Pancreas (tissue), 10 donors: ENCODE measurements at places on chromosomes 16 and 17.

DNA sequence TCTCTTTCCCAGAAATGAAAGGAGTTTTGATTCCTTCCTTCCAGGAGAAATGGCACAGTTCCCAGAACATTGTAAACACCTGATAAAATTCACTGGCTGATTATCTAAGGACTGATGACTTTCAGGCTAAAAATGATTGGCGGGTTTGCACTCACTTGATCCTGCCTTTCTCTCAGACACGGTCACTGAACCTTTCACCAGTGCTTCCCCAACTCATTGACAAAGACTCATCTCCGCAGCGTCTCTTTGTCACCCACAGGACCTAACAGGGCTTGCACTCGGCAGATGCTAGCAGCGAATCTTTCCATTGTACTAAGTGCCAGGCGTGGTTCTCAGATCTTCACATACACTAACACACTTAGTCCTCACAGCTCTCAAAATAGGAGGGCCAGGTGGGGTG, 7.3 kb upstream of the DHRS7C start:
- DNase-seq = no peak

- no peak for DNase-seq
Measured at GRCh38 chr16:80317599-80318037, 223.2 kb upstream of the DYNLRB2 start.

DNA sequence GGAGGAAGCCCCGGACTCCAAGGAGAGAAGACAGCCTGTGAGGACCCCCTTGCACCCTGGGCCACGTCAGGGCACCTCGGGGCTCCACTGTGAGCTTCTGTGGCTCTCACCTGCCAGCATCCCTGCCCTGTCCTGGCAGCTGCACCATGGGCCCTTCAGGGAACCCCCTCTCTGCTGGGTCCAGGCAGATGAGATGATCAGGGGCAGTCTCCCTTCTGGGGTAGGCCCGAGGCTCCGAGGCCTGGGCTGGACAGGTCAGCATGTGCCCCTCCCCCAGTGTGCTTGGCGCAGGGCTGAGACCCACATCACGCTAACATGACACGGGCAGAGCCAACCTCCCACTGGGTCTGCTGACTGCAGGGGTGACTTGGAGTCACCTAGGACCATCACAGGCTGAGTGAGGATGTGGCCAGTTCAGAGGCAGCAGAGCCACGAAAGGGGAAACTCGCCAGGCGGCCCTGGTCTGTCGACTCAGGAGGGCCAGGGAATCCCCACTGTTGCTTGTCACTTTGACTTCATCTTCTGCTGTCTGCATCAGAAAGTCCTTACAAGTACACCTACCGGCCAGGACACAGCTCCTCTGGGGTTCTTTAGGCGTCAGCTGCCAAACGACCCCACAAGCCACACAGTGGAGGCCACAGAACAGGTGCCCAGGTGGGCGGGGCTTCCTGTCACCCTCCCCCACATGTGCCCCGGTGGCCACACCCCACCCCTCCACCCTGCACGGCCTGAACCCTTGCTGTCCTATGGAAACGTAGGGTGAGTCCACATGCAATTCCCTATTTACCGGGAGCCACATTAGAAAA, 2.2 kb downstream of the GALNS start:
- DNase-seq = no peak

- DNase-seq = no peak
Measured at GRCh38 chr17:38459567-38459966, 31.3 kb downstream of the ARHGAP23 start.

- peak; percentile 55 for DNase-seq
Measured at GRCh38 chr16:88533932-88534637, 36.1 kb upstream of the ZC3H18 start.

GRCh38 chr17:68532826-68533225, 20.6 kb downstream of the PRKAR1A start:
- DNase-seq = no peak

DNA sequence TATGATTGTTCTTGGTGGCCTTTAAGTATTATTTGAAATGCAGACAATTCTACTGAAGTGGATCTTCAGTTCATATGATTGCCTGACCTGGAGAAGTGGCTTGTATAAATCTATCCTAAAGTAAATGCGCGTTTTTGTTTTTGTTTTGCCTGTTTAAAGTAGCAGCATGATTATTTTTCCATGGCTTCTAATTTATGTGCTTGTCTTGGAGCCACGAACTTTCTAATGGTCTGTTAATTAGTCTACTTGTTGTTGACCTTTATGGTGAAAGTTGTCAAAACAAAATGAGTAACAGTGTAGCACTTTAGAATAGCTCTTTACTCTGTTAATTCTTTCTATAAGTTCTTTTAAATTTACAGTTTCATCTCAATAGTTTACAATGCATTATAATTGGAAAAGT, 1.7 kb downstream of the PRKAR1A start:
- DNase-seq = no peak

- DNase-seq = peak; percentile 81
Measured at GRCh38 chr17:27545562-27546229, 85.3 kb upstream of the LGALS9 start.

- DNase-seq = peak; percentile 68
Measured at GRCh38 chr16:67326472-67327309, at the start of the genes KCTD19 and LRRC36. Gene KCTD19, minus strand, starts transcription at chr16:67326741. Its CDS starts 34 bp downstream, at chr16:67326707. Gene LRRC36, plus strand, starts transcription at chr16:67326815. Its CDS starts 48 bp downstream, at chr16:67326863.

- no peak for DNase-seq
Measured at GRCh38 chr17:80727409-80727755, 182.7 kb downstream of the RPTOR start.

- DNase-seq = peak; percentile 81
Measured at GRCh38 chr17:28901866-28902818, 737 bp downstream of the DHRS13 start.

GRCh38 chr17:44549686-44550085, 7.6 kb upstream of the FZD2 start:
- no peak for DNase-seq

GRCh38 chr17:9886141-9886930, 18.7 kb downstream of the RCVRN start:
- no peak for DNase-seq

GRCh38 chr16:25893332-25893731, 201.6 kb downstream of the HS3ST4 start:
- DNase-seq = no peak

- no peak for DNase-seq
Measured at GRCh38 chr17:31494259-31495021, 103.0 kb downstream of the RAB11FIP4 start.

DNA sequence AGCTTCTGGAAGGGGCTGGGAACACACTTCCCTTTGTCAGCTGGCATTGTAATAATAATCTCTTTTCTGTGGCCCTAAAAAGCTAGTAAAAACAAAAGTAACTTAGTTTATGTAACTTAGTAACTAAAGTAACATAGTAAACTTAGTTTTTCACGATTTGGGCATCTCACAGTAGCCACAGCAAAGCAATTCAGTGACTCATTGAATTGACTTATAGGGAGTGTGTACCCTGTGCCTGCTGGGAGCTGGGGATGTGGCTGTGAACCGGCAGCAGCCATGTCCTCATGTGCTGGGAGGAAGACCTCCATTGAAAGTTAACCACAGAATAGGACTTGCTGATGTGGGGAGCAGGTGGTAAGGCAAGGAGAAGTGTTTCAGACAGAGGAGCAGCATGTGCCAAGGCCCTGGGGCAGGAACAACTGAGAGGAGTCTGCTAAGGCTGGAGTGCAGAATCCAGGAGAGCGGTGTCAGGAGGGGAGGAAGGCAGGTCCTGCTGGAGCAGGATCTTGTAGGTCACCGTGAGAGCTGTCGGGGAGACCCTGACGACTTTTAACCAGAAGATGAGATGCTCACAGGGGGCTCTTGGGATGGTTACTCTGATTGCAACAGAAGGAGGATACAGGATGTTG, 112.8 kb downstream of the PLCG2 start:
- no peak for DNase-seq

GRCh38 chr16:54055191-54055590, 231.4 kb downstream of the IRX3 start:
- no peak for DNase-seq

GRCh38 chr17:27919079-27919478, 25.9 kb upstream of the LYRM9 start:
- peak; percentile 13 for DNase-seq

- peak; percentile 79 for DNase-seq
Measured at GRCh38 chr17:28599311-28600184, 723 bp upstream of the SPAG5 start.

DNA sequence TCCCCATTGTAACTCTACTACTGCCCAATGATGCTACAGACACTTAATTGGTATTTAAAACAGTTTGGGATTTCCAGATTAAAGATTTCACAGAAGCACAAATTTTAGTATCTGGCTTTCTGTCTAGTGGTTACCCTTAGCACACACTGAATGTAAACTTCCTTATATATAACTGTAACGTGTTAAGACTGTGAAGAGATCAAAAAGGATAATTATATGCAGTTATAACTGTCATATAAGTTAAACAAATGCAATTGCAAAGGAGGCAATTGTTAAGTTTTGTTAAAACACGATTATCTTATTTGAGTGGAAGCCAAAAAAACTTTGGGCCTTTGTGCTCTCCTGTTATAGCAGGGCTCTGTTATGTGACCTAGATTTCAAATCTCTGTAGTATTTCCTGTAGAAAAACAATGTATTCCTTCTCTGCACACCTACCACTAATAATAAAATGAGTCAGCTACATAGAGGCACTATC, 147.9 kb downstream of the STXBP4 start:
- no peak for DNase-seq

DNA sequence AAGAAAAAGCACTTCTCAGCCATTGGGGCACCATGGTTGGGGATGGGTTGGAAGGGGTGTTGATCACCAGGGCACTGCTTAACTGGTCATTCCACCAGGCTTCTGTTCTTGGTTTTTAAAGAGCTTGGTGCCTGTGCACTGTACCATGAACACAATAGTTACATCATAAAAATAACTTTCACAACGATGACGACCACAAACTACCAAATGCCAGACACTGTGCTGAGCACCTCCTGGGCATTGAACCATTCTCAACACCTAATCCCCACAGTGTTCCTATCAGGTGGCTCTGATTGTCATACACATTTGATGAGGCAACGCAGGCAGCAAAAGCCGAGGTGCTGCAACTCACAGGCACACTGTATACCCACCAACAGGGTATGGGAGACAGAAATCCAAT, 208.0 kb downstream of the FOXL1 start:
- DNase-seq = no peak

DNA sequence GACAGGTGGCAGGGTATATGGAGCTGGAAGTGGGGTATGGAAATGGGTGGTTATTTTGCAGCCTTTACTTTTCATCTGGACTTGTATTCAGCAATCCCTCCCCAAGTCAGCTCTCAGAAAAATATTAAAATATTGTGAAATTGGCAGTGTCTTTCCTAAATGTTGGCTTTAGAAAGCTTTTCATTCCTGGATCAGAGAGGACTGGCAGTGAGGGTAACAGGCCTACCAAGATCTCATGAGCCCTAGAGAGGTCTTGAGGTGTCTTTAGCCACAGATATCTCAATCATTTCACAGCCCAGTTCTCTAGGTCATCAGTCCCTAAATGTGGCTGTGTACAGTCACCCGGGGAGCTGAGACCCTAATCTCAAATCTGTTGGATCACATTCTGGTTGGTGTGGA, 22.5 kb downstream of the SLC7A6OS start:
- DNase-seq = no peak

DNA sequence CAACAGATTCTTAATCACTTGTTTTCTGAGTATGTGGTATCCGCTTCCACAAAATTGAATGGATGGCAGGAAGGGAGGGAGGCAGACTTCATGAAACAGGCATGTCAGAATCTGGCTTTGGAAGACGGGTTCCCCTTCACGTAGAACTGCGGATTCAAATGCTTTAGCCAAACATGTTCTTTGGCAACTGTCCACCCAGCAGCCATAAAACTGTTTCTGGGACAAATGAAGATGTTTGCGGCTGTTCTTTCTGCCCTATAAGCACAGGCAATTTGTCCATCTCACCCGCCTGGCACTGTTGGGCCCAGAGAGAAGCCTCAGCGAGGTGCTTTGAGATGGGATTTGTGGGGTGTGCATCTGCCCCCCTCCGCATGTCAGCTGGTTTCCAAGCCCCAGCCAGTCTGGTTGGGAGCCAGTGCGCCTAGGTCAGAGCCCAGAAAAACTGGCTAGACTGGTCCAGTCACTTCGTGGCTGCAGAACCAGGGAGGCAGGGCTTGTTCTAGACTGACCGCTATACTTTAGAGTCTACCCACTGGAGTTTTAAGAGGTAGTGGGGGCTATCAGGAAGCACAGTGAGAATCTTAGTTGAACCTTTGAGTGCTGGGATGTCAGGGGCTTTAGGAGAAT, 6.3 kb downstream of the CRHR1 start:
- DNase-seq = peak; percentile 50

- no peak for DNase-seq
Measured at GRCh38 chr16:55035956-55036355, 105.3 kb downstream of the IRX5 start.

- DNase-seq = no peak
Measured at GRCh38 chr17:55268649-55269480, 4.1 kb downstream of the HLF start.

DNA sequence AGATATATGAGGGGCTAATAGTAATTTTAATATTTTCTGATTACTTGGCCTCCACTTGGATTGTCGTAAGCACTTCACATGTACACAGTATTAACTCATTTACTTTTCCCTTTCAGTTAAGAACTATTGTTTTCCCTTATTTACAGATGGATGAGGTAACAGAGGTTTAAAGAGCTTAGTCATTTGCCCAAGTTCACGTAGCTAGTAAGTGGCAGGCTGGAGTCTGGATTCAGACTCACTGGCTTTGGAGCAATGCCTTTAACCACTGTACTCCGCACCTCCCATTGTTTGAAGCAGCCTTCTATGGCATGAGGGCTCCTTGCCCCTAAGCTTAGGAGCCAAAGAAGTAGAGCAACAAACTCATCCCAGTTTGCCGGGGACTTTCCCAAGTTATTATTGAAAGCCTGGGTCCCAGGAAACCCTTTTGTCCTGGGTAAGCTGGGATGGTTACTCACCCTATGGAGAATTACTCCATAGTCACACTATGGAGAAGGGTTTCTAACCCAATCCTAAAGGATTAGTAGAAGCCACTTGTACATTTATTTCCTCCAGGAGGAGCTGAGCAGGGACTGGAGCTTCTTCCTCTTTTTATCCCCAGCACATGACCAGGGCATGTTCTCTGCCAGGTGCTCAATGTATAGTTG, 12.3 kb downstream of the FOXL1 start:
- DNase-seq = no peak

- DNase-seq = no peak
Measured at GRCh38 chr17:57920916-57921703, 34.1 kb downstream of the CUEDC1 start.

- DNase-seq = peak; percentile 81
Measured at GRCh38 chr17:44220213-44221083, 973 bp upstream of the UBTF start.

- DNase-seq = peak; percentile 81
Measured at GRCh38 chr17:8173056-8173870, 2.9 kb downstream of the TMEM107 start.

DNA sequence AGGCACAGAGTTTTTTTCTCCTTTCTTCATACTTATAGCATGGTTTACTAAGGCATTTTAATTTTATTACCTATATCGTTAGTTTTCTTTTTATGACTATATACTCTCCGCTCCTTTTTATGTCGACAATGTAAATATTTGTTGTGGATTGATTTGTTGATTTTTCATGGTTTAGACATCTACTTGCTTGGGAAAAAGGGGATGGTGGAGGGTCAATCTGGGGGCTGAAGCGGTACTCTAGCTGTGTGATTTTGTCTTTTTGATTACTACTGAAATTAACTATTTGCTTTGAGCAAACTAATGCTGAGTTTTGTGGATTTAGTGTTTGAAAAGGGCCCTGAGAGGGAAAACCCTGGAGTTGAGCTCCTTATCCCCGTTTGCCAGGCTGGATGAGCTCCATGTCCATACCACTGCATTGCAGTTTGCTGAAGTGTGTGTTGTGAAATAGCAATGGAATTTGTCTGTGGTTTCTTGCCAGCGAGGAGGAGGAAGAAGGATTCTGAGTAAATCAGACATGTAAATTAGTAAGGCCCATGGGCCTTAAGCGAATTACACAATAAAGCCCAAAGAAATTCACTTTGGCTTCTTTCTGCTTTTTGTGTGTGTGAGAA, 72.0 kb downstream of the FTO start:
- DNase-seq = peak; percentile 40
